Non-pigmented ciliary epithelial cell (primary cell): ENCODE measurements at places on chromosomes 13 and 19.

- no peak for DNase-seq
Measured at GRCh38 chr13:48561466-48562235, 28.8 kb upstream of the RCBTB2 start.

DNA sequence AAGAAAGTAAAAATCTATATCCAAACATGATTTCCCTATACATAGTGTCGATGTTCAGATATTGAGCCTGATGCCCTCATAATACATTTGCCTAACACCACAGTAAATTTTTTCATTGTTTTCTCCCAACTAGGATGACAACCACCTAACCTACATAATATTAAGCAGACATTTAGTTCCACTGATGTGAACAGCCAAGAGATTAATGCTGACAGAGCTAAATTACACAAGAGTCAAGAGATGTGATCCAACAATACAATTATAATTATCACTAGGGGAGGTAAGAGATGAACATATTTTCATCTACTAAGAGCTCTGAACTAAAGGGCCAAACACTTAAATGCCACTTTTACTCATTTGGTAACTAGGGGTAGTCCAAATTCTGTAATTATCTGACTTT lies 145.9 kb downstream of the DACH1 start:
- DNase-seq = no peak

DNA sequence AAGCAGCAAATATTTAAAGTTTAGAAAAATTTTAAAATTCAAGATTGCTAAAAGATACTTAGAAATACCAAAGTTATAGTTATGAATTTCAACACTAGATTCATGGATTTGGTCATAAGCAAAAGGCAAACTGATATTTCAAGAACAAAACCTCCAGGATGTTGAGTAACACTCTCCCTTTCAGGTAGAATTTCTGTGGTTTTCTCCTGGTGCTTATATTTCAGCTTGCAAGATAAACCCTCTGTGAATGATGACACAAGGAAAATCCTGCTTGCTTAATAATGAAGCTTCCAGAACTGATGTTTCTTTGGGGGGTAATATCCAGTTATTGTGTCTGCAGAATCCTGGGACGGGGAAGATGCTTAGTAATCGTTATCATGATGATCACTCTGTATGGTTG lies 320.3 kb upstream of the EDNRB start:
- no peak for DNase-seq

DNA sequence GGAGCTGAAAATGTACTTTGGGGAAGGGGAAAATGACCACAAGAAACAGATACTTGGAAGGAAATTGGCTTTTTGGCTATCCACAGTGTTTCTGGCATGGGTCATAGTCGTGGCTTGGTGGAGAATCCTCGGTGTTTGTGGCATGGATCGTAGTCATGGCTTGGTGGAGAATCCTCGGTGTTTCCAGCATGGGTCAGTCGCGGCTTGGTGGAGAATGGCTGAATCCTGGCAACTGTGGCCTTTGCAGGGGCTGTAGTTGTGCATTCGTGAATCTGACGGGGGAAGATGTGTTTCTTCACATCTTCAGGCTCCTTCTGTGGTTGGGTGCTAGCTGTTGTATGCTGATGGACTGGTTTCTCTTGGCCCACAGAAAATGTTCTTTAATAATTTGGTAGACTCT lies 61.7 kb upstream of the MCF2L start:
- DNase-seq = no peak

DNA sequence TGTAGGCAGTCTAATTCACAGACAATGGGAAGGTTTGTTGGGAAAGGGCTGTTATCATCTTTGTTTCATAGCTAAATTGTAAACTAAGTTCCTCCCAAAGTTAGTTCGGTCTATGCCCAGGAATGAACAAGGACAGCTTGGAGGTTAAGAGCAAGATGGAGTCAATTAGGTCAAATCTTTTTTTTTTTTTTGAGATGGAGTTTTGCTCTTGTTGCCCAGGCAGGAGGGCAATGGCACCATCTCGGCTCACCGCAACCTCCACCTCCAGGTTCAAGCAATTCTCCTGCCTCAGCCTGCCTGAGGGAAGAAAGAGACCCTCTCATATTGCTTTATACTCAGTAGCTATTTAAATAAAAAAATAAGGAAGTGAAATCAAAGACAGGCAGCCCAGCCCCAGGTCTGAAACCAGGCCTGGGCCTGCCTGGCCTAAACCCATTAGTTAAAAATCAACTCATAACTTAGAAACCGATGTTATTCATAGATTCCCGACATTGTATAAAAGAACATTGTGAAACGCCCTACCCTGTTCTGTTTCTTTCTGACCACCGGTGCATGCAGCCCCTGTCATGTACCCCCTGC lies 297.4 kb upstream of the SGCG start:
- DNase-seq = no peak

DNA sequence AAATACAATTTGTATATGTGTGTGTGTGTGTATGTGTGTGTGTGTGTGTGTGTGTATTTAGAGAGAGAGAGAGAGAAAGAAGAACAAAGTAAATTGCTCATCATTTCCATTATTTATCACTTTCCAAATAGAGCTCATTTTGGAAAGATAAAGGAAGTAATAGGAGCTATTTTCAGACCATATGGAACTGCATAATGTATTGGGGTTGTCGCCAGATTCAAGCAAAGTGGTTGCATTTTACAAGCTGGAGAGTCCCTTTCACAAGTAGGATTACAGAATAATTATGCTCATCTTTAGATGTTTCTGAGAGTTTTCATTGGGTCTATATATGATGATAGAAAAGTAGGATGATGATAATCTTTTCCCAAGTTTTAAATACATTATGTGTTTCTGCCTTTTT lies 842.7 kb upstream of the SLC10A2 start:
- no peak for DNase-seq

DNA sequence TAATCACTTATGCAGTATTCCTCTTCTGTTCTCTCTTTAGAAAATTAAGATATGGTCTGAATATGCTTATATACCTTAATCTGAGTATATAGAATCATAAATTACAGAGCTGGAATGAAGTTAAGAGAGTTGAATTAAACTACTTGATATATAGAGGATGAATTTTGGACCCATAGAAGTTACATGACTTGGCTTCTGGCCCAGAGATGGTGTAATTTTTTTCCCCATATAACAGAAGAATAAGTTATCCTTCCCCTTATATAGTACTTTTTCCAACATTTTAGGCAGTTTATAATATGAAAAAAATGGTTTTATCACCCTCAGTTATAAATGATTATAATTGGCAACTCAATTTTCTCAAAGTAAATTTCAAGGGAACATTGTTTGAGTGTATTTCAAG lies 616.3 kb downstream of the TBC1D4 start:
- no peak for DNase-seq

DNA sequence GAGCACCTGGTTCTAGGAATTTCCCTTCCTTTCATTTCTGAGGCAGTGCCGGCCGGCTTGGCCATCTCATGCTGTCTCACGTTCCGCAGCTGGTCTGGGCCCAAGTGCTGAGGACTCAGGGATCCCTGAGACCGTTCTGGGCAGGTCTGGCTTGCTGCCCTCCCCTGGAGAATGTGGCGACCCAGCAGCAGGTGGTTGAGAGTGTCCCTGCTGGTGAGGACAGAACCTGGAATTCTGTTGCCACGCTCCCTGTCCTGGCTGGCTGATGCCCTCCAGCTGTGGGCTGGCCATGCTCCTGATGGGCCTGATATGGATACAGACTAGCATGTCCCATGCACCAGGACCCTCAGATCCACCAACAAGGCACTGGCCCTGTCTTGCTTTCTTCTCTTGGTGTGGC lies 114.0 kb upstream of the C1QTNF9B start:
- no peak for DNase-seq

GRCh38 chr13:75547917-75548316 lies 1.7 kb upstream of the UCHL3 start:
- no peak for DNase-seq

GRCh38 chr19:14053500-14053899 lies 8.4 kb downstream of the PALM3 start:
- DNase-seq = no peak

DNA sequence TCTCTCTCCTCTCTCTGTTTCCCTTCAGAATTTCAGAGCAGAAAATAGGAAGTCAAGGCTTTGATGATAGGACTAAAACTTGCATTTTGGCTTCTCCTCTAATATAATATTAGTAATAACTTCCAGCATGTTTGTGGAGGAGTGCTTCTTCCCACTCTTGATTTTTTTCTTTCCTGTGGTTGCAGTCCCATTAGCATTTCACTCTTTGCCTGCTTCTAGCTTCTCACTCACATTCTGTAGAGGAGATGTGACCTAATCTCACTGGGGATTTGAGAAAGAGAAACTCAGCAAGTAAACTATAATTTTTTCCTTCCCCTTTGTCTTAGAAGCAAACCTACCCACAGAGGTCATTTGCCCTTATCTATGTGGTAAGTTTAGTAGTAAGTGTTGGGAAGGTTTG lies 169.4 kb upstream of the HTR2A start:
- DNase-seq = no peak

DNA sequence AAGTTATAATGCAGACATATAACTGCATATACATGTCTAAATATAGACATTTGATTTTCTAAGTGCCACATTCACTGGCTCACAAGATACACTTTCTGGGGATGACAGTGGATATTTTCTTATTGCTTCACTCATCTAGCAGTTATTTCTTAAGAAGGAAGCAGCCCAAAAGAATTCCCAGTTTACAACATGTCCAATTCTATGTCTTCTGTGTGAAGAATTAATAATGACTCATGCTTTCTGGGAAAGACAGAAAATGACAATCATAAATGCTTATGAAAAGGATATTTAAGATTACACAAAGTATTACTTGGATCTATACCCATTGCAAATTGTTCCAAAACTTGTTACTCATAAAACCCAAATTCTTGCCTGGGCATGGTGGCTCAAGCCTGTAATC lies 543.4 kb downstream of the SUCLA2 start:
- no peak for DNase-seq

GRCh38 chr19:38690832-38691231 lies 43.4 kb downstream of the ACTN4 start:
- DNase-seq = no peak

GRCh38 chr13:77387607-77388200 lies 60.8 kb upstream of the MYCBP2 start:
- DNase-seq = no peak

DNA sequence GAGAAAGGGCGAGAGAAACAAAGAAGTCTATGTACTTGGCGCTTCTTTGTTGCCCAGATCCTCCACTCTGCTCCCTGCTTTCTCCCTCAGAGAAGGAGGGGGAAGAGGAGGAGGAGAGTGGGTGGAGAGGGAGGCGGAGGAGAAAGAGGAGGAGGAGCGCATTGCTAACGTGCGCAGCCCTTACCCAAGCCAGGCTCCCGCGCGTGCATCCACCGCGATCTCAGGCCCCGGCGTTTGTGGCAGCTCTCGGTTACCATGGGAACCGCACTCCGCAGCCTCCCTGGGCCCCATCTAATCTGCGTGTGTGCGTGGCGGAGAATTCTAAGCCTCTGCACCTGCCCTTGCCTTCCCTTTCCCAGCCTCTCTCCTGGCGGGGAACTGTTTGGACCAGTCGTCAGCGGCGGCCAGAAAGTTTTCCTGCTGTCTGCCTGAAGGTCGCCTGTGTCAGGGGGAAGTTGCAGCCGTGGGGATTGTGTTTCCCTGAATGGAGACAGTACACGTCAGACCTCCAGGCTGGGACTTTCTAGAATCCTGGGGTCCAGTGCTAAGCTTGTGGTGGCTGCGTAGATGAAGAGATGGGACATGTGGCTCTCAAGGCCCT lies at the start of gene ERICH6B:
ERICH6B (minus strand) TSS at position 239 of the 601 bp plus-strand sequence. CDS start 18,734 bp downstream, outside the sequence.
- DNase-seq = no peak

GRCh38 chr19:34220472-34221063 lies 33.8 kb upstream of the GARRE1 start:
- DNase-seq = no peak

DNA sequence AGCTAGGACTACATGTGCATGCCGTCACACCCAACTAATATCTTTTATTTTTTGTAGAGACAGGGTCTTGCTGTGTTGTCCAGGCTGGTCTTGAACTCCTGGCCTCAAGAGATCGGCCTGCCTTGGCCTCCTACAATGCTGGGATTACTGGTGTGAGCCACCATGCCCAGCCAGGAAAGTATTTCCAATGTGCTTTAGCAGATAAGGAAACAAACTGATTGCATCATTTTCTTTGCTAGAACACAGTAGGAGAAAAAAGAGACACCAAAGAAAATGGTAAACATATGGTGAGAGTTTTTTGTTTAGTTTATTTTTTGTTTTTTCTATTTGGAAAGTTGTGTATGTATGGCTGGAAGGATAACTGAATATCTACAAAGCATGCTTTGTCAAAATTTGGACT lies 46.9 kb upstream of the AKAP11 start:
- no peak for DNase-seq

DNA sequence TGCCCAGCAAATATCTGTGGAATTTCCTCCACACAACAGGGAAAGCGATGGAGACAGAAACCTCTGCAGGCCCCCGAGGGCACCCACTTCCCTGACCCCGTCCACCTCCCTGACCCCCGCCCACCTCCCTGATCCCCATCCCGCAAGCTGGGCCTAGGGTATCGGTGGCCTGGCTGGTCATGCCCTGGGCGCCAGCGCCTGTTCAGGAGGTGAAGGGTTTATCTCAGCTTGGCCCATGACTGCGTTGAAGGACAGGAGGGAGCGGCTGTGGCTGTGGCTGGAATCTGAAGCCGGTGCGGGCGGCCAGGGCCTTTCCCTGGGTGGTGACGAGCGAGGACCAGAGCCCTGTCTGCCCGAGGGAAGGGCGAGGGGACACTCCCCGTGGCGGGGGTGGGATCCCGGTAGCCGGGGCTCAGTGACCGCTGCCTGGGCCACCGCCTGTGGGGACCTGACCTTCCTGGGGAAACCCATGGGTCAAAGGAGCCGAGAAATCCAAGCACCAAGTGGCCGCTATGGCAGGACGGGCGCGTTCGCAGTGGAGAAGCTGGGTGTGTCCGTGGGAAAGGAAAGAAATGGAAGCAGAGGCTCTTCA lies 20.7 kb downstream of the GAS6 start:
- DNase-seq = no peak

- DNase-seq = no peak
Measured at GRCh38 chr13:114203536-114203935, 24.5 kb downstream of the CFAP97D2 start.

DNA sequence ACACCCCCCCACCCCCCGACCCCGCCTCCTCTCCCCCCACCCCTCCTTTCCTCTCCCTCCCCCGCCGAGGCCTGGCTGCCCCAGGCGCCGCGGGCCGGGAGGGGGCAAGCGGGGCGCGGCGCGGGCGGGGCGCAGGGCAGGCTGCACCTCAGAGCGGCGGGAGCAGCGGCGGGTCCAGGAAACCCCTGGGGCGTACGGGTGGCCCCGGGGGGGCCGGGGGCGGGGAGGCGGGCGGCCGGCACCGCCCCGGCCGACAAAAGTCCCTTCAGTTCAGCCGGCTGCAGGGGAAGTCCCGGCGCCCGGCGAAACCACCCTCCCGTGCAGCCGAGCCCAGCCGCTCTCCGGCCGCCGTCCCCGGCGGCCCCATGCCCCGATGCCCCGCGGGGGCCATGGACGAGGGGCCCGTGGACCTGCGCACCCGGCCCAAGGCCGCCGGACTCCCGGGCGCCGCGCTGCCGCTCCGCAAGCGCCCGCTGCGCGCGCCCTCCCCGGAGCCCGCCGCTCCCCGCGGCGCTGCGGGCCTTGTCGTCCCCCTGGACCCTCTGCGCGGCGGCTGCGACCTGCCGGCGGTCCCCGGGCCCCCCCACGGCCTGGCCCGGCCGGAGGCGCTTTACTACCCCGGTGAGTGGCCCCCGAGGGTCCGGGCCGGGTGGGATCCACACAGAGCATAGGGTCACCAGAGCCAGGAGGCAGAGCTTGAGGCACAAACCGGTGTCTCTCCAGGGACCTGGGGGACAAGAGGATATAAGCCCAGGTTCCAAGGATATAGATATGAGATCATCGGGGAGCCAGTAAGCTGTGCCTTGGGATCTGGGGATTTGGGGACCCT lies at the start of gene BCL3:
BCL3 (plus strand) TSS at position 283 of the 829 bp plus-strand sequence; CDS start at position 366, 83 bp downstream.
- DNase-seq = no peak
